ENCODE measurements at places on chromosomes 2 and 18.

- no peak for DNase-seq
Measured at GRCh38 chr2:215612786-215613185, 176.9 kb upstream of the FN1 start.

GRCh38 chr2:81692566-81692965 lies 1388.0 kb upstream of the LRRTM1 start:
- DNase-seq: no peak

- no peak for DNase-seq
Measured at GRCh38 chr18:57057890-57058289, 89.0 kb upstream of the BOD1L2 start.

DNA sequence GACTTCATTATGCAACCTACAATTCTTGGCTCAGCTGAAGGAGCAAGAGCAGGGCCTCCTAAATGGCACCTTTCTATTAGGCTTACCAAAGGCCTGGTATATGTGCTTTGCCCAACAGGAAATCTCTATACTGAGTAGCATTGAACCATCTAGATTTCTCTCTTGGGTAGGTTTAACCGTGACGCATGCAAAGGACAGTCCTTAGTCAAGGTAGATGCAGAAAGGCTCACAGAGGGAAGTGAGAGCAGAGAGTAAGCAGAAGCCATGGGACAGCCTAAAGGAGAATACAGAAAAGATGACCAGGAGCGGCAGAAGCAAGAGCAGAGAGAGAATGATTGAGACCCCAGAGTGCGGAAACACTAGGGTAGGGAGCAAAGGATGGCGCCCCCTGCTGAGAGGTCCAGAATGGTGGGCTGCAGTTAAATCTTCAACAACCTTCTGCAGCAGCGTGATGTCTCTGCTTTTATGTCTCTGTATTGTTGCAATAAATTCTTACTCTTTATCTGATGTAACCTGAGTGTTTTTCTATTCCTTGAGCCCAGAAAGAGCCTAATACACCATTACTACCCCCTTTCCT lies 4.7 kb upstream of the OSBPL1A start:
- no peak for DNase-seq

- DNase-seq: no peak
Measured at GRCh38 chr2:21367421-21367820, 243.7 kb downstream of the TDRD15 start.

DNA sequence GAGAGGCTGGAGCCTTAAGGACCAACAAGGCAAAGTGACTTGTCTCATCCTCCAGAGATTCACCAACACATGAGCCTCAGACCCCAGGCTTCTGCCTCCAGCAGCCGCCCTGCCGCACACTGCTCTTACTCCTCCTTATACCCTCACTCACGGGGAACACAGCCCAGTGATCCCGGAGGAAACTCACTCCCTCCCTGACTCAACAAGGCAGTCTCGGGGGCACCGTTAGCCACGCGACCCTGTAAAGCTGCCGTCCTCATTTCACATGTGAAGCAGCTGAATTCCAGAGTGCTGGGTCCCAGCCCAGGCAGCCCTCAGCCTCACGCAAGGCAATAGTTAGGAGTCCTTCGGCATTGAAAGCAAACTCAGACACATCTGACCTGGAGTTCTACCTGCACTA lies 129.7 kb downstream of the TPO start:
- DNase-seq: no peak

DNA sequence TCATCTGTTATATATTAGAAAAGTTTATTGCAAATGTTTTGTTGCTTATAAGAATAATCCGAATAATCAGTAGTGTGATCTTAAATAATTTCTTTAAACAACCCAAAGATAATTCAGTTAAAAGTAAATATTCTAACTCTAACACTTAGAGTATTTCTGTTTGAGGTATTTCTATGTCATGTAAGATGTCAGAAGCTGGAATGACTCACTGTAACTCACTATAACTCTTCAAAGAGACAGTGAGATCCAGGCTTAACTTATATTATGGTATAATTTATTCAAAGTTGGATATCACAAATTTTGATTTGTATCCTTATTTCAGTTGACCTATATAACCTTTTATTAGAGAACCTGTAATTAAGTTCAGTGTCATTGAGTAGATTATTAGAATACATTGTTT lies 6.9 kb downstream of the MBD5 start:
- DNase-seq: no peak

DNA sequence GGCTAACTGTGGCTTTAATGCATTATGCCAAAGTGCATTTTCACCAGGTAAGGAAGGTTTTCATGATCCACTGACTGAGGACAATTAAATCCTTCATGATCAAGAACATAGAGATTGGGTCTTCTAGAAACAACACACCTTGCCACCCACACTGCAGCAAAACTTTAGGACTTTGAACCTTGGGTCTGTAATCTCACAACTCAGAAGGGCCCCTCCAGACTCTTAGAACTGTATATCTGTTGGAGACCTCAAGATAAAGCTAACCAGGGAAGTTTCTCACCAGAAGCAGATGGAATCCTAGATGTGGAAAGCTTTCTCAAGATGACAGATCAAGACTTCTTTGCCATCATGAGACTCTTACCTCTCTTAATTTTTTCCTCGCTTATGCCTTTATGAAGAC lies 42.5 kb upstream of the MAT2A start:
- no peak for DNase-seq

DNA sequence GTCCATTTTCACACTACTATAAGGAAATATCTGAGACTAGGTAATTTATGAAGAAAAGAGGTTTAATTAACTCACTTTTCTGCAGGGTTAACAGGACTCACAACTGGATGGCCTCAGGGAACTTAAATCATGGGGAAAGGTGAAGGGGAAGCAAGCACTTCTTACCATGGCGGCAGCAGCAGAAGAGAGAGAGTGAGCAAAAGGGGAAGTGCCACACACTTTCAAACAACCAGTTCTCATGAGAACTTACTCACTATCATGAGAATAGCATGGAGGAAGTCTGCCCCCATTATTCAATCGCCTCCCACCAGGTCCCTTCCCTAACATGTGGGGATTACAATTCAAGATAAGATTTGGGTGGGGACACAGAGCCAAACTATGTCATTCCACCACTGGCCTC lies 55.1 kb upstream of the NETO1 start:
- no peak for DNase-seq

DNA sequence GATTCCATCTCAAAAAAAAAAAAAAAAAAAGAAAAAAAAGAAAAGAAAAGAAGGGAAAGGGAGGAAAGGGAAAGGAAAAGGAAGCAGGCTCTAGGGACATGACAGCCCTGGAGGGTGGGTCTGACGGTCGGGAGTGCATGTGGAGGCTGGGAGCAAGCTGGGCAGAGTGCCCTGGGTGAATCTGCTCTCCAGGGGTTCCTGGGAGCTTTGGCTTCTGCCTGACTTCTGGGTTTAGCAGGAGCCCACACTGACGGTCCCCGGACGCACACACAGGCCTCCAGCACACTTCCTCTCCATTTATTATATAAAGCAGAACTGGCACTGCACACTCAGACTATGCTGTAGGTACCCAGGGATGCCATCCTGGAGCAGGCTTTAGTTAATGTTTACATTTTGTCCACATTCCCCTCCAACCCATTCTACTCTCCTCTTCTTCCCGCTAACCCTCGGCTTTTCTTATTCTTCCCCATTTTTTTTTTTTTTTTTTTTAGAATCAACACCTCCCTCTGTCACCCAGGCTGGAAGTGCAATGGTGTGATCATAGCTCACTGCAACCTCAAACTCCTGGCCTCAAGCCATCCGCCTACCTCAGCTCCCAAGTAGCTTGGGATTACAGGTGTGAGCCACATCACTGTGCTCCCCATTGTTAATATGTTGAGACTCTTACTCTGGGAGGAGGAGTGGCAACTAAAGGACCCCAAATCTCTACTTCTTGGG lies 151.1 kb upstream of the SLC1A4 start:
- no peak for DNase-seq

- DNase-seq: no peak
Measured at GRCh38 chr2:46134531-46135227, 162.5 kb upstream of the EPAS1 start.

DNA sequence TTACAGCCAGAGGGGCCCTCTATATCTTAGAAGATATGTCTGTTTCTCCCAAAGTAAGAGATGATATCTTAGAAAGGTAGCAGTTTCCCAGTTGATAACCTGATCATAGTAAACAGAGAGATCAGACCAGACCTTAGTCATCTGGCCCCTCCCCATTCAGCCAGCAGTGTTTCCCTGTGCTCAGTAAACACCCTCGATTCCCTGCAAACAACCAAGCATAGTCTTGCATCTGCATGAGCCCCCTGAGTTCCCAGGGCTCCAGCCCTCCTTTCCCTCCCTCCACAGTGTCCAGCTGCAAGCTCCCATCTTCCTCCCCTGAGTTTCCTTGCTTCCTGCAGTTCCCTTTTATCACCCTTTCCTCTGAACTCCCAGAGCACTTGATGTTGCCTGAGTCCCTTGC lies 20.3 kb downstream of the NRP2 start:
- DNase-seq: no peak

GRCh38 chr2:151153601-151154000 lies 108.1 kb downstream of the RBM43 start:
- DNase-seq: no peak

- DNase-seq: no peak
Measured at GRCh38 chr2:132419941-132420340, 3.3 kb downstream of the GPR39 start.

DNA sequence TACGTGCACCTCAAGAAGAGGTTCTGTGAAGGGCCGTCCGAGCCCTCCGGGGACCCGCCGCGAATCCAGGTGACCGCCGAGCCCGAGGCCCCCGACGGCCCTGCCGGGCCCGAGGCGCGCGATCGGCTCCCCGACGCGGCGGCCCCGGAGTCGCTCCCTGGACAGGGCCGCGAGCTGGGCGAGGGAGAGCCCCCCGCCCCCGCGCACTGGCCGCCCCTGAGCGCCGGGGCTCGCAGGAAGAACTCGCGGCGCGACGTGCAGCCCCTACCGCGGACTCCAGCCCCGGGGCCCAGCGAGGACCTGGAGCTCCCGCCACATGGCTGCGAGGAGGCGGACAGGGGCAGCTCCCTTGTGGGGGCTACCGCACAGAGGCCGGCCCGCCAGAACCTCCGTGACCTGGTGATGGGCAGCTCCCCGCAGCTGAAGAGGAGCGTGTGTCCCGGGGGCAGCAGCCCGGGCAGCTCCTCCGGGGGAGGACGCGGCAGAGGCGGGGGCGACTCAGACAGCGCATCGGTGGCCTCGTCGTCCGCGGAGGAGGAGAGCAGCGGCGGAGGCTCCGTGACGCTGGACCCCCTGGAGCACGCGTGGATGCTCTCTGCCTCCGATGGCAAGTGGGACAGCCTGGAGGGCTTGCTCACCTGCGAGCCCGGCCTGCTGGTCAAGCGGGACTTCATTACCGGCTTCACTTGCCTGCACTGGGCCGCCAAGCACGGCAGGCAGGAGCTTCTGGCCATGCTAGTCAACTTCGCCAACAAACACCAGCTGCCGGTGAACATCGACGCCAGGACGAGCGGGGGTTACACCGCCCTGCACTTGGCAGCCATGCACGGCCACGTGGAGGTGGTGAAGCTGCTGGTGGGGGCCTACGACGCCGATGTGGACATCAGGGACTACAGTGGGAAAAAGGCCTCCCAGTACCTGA lies 812 bp downstream of the SOWAHC start:
- no peak for DNase-seq

DNA sequence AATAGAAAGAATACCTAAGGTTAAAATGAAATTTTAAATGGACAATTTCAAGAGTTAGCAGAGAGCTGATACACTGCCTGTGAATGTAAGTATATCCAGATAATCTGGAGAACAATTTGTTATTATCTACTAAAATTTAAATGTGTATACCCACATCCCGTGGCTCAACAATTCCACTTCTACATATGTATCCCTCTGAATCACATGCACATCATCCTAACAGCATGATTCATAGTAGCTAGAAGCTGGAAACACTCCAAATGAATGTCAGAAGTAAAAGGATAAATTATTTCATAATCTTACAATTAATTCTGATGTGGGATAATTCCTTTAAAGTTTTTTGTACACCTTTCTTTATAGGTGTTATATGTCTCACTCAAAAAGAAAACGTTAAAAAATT lies 87.9 kb downstream of the CNTNAP5 start:
- DNase-seq: no peak

- no peak for DNase-seq
Measured at GRCh38 chr2:207142461-207142860, 23.3 kb downstream of the KLF7 start.

GRCh38 chr2:64420677-64421076 lies 33.3 kb upstream of the LGALSL start:
- DNase-seq: no peak

- no peak for DNase-seq
Measured at GRCh38 chr2:96156926-96157648, 11.8 kb upstream of the DUSP2 start.

DNA sequence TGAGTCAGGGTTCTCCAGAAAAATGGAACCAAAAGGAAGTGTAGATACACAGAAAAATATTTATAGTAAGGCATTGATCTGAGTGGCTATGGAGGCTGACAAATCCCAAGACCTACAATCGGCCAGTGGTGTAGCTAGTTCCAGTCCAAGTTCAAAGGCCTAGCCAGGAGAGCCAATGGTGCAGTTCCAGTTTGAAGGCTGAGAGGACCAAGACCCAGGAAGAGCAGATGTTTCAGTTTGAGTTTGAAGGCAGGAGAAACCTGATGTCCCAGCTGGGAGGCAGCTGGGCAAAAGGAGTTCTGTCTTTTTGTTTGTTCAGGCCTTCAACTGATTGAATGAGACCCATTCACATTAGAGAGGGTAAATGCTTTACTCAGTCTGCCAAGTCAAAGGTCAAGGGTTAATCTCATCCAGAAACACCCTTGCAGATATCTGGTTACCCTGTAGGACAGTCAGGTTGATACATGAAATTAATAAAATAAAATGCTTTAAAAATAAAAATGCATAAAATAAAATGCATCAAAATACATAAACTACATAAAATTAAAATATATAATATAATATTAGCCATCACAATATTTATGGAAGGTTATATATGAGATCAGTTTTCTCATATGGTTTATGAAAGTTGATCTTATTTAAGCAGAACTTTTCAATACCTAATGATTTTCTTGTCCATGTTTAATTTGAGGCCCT lies 38.7 kb downstream of the KCNE4 start:
- no peak for DNase-seq

DNA sequence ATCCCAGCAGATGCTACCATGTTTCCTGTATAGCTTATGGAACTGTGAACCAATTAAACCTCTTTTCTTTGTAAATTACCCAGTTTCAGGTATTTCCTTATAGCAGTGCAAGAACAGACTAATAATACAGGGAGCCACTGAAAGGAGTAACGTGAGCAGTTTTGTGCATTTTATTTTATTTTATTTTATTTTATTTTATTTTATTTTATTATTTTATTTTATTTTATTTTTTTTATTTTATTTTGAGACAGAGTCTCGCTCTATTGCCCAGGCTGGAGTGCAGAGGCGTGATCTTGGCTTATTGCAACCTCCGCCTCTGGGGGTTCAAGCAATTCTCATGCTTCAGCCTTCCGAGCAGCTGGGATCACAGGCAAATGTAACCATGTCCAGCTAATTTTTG lies 156.3 kb upstream of the MSH6 start:
- DNase-seq: no peak

GRCh38 chr2:203869223-203870042 lies 1.9 kb downstream of the CTLA4 start:
- peak; percentile 21 for DNase-seq

GRCh38 chr18:63298400-63299365 lies 20.9 kb downstream of the BCL2 start:
- DNase-seq: no peak

GRCh38 chr2:180367815-180368214 lies 360.7 kb upstream of the CWC22 start:
- DNase-seq: no peak

All from stimulated activated CD4-positive, alpha-beta T cell treated with anti-CD3 and anti-CD28 coated beads, Interleukin-2, amount 100 ng/mL, for 4 hours (primary cell).